ENCODE measurements at places on chromosomes 3 and 15. TPM values are rescaled to one million over a fixed set of nuclear protein-coding genes. Genes with fewer than 3 reads are reported as not detected.

The NME9 gene
- total RNA-seq = 1.0 TPM

The GUCA1C gene
- total RNA-seq = not detected

The RNU5B-1 gene
- not detected for total RNA-seq

The AADACL2 gene
- total RNA-seq = not detected

The ZPLD1 gene
- total RNA-seq = not detected

The SH3GL3 gene
- not detected for total RNA-seq

The GOLGA6A gene
- 0.20 TPM for total RNA-seq

The ST8SIA2 gene
- not detected for total RNA-seq

The TMEM108 gene
- not detected for total RNA-seq

The NR1I2 gene
- total RNA-seq = 0.49 TPM

The ZIC1 gene
- total RNA-seq = not detected

The CCR1 gene
- 1.3 TPM for total RNA-seq

The MGLL gene
- 2.4 TPM for total RNA-seq

The CLDN16 gene
- total RNA-seq = not detected

The FBXW12 gene
- not detected for total RNA-seq

The MORC1 gene
- not detected for total RNA-seq

The CHDH gene
- total RNA-seq = 0.23 TPM
